ENCODE measurements at places on chromosomes 6 and 20.

DNA sequence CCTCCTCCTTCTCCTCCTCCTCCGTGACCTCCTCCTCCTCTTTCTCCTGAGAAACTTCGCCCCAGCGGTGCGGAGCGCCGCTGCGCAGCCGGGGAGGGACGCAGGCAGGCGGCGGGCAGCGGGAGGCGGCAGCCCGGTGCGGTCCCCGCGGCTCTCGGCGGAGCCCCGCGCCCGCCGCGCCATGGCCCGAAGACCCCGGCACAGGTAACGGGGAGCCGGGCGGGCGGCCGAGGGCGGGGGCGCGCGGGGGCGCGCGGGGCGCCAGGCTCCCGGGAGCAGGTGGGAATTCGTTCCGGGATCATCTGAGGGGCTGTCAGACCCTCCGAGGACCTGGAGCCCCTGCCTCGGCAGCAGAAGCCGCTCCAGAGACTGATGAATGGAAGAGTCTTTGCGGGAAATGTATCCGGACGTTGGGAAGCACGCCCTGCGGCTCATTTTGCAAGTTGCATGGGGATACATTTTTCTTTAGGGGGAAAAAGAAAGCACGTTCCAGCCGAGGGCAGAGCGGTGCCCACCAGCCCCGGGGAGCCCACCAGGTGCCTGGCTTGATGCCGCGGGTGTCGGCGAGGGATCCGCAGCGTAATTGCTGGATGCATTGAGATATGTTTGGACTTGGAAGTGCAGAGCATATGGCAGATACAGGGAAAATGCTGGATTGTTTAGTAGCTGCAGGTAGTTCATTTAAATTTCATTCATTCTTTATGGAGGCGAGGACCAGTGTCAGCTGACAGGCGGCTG lies 394 bp downstream of the MYB start:
- peak; percentile 59 for DNase-seq

DNA sequence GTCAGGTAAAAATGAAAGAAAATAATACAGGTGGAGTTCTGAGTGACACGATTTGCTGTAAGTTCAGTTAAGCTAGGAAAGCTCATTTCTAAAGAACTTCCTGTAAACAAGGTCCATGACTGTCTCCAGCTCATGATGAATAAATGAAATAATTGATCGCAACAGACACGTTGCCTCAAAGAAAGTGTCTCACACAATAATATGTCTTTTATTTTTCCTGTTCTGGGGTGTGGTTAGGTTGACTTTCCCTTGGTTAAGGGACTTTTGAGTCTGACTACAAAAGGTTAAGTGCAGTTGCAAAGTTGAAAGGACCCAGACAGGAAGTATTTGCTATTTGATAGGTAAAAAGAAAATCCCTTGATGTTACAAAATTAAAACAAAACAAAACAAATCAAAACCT lies 304.2 kb upstream of the PRDM1 start:
- DNase-seq, result no peak

GRCh38 chr6:161274898-161275297 lies 1.0 kb upstream of the AGPAT4 start:
- DNase-seq, result no peak

- peak; percentile 15 for DNase-seq
Measured at GRCh38 chr20:1943275-1944002, 48.2 kb downstream of the SIRPA start.

DNA sequence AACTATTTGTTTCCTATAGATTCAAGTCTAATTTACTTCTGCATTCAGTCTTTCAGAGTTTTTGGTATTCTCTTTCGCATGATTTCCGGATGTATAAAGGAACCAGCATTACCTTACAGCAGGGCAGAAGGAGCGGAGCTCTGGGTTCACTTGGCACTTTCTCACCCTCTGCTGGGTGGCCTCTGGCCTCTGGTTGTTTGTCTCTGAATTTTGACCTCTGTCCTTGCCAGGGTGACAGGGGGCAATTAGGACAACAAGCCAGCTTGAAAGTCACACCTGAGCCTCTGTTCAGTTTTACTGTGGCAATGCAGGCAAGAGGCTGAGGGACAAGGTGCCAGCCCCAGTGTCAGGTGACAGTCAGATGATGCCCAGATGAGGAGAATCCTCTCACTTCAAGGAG lies 69.4 kb upstream of the KIF25 start:
- DNase-seq, result no peak

DNA sequence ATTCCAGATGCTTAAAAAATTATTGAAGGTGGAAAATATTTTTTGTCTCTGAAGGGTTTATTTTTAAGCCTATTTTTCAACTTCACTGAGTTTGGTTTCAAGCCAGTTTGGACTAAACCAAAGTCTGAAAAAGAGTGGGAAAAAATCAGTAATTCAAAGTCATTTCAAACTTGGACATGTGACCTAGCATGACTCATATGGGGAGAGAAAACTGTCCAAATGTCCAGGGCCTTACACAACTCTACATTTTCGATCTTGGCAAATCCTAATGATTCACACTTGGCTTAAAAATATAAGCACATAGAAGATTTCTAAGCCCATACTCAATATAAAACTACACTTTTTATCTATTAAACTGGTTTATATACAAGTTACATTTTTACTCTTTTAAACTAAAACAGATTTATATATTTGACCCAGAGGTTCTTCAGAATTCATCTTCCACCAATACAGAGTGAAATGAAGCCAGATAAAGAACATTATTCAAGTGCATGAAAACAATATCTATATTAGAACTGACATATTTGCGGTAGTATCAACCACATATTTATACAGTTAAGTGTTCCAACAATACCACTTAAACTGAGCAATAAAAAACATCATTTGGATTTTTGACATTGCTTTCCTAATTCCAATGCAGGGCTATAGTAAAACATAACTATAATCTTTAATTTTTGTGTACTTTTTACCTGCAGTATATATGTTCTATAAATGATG lies 110.3 kb upstream of the TCF21 start:
- DNase-seq, result peak; percentile 16

- DNase-seq, result no peak
Measured at GRCh38 chr20:48921883-48922820, 641 bp downstream of the ARFGEF2 start.

DNA sequence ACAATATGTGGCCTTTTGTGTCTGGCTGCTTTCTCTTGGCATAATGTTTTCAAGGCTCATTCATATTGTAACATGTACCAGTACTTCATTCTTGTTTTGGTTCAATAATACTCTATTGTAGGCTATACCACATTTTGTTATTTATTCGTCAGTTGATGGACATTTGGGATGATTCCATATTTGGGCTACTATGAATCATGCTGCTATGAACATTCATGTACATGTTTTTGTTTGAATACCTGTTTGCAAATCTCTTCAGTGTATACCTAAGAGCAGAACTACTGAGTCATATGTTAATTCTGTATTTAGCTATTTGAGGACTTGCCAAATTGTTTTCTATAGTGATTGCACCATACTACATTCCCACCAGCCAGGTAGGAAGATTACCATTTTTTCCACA lies 259.9 kb downstream of the GMPR start:
- DNase-seq, result no peak

DNA sequence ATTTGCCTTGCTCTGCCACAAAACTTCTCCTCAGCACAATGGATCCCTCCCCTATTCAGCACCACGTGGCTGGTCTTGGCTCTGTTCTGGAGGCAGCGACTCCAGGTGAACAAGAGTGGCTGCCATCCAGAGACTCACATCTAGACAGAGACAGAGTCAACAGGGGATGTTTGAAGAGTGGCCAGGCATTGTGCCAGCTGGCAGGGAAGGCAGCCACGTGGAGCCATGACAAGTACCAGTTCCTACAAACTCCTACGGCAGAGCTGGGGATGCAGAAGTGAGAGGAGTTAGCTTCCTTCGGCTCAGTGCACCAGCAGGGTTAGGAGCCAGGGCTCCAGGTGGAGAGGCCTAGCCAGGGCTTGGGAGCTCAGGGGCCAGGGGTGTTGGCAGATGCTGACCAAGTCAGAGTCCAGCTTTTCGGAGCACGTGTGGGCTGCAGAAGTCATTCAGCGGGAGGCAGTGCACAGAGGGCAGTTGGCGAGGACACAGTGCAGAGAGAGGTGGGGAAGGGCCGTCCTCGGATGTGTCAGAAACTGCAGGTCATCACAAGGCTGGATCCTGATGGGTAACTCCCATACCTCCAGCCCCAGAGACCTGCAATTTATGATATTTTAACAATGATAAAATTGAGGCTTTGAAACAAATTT lies 171.7 kb upstream of the PDE10A start:
- no peak for DNase-seq

GRCh38 chr6:8102122-8102958 lies at the start of gene EEF1E1:
Gene EEF1E1 (minus strand): TSS chr6:8102548. CDS start chr6:8102521, 27 bp downstream.
- DNase-seq, result peak; percentile 87

DNA sequence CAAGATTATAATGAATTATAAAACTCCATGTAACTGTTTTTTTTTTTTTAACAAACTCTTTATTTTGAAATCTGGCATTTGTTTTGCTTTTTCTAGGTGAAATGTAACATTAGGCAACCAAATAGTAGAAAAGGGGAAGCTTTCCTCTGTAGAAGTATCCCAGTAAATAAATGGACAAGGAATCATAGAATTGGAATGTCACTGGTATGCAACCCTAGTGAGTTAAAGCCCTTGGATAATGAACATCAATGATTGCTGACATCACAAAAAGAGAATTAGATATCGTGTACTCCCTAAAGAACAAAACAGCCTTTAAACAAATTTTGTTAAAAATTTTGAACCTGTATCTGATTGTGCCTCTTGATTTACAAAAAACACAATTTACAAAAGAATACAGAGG lies 93.9 kb upstream of the OGFRL1 start:
- no peak for DNase-seq

DNA sequence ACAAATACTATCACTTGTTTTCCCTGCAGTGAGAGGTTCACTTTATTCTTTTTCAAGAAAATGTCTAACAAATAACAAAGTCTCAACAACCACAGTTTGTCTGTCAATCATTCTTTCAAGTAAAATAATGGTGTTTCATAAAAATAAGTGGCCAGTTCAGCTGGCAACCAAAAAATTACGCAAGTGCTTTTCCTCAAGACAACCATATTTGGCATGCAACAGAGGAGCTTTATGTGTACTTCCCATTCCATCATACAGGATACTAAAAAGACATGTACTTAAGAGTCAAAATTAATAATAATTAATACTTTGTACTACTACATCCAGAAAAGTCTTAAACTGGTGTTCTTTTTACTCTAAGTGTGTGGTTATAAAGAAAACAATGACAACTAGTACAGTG lies 34.6 kb downstream of the ATG5 start:
- DNase-seq, result peak; percentile 28

GRCh38 chr20:20375862-20376261 lies 8.0 kb downstream of the INSM1 start:
- DNase-seq, result peak; percentile 26

DNA sequence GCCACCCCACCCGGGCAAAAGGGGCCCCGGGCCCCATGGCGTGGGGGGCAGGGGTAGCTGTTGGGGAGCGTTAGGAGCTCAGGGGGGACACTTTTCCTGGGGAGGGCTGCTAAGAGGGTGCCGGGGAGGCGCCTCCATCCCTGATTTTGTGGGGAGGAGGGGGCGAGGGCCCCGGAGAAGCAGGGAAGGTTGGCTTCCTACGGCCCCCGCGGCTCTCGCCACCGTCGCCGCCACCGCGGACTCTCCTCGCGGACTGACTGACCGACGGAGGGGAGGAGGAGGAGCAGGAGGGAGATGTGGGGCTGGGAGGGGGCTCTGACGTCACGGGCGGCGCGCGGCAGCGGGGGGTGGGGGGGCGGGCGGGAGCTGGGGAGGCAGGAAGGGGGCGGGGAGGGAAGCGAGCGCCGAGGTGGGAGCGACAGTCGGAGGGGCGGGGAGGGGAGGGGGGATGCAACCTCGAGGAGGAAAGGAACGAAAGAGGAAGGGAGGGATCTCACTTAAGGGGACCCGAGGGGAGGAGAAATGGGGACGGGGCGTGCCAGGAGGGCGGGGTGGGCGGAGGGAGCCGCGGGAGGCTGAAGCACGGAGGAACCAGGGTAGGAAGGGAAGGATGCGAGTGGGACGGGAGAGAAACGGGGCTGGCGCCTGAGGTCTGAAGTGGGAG lies 5.1 kb downstream of the GABBR1 start:
- DNase-seq, result no peak

DNA sequence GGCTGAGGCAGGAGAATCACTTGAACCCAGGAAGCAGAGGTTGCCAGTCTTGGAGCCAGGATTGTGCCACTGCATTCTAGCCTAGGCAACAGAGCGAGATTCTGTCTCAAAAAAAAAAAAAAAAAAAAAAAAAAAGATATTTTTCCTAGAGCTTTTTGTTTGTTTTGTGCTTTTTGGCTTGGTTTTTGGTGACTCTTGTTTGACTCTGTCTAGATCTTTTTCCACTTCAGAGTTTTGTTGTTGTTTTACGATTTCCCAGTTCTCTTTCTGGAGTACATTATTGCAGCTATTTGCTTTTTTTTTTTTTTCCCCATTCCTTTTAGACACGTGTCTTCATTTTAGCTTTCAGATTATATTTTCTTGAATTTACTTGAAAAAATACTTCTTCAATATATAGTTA lies 67.0 kb upstream of the AKAP12 start:
- DNase-seq, result no peak

GRCh38 chr20:19009081-19009688 lies 195.6 kb downstream of the SCP2D1 start:
- peak; percentile 78 for DNase-seq

- no peak for DNase-seq
Measured at GRCh38 chr6:25524542-25524941, 127.5 kb upstream of the SCGN start.

GRCh38 chr6:153484056-153484455 lies 353.0 kb upstream of the RGS17 start:
- peak; percentile 74 for DNase-seq

DNA sequence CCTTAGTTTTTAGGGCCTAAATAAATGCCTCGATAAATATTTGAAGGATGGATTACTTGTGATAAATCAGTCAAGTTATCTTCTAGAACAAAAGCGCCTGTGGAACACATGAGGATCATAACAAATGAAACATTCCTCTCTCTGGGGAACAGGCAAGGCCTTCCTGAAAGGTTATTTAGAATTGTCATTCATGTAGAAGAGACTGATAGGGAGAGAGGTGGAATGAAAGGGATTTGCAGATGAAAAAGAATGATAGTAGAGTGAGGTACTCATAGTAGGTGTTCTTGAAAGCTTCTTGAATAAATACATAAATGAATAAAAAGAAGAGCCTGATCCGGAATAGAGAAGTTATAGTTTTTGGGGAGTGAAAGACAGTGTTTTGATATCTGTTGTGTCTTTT lies 30.5 kb downstream of the TSPYL4 start:
- DNase-seq, result no peak

GRCh38 chr20:21360705-21361104 lies 36.6 kb downstream of the NKX2-4 start:
- DNase-seq, result peak; percentile 70
